PC-3 (cell line): ENCODE measurements at places on chromosomes 16 and 17.

DNA sequence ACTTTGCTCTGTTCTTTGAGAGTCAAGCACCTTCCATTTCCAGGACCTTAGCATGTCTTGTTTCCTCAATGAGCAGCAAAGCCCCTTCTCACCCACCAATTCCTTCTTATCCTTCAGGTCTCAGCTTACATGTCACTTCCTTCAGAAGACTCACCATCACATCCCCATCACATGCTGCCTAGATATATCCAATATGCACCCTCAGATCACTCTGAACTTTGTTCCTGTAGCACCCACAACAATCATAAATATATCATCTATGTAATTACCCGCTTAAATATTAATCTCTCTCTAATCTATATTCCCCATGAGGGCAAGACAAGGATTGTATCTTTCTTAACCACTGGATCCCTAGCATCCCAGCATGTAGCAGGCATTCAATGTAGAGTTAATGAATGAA, 30.4 kb downstream of the KANSL1 start:
- no peaks in the 10 kb centered on the region for H3K36me3 ChIP-seq
- no peak overlapping the region for H3K4me3 ChIP-seq
- no peak for DNase-seq
- peaks cover 7% of the 10 kb centered on the region for H3K4me1 ChIP-seq

GRCh38 chr16:66043326-66043725, 323.2 kb upstream of the CDH5 start:
- no peaks in the 10 kb centered on the region for H3K27me3 ChIP-seq
- H3K4me3 ChIP-seq: no peak overlapping the region
- DNase-seq: no peak
- no peaks in the 10 kb centered on the region for H3K4me1 ChIP-seq
- no peaks in the 10 kb centered on the region for H3K36me3 ChIP-seq

DNA sequence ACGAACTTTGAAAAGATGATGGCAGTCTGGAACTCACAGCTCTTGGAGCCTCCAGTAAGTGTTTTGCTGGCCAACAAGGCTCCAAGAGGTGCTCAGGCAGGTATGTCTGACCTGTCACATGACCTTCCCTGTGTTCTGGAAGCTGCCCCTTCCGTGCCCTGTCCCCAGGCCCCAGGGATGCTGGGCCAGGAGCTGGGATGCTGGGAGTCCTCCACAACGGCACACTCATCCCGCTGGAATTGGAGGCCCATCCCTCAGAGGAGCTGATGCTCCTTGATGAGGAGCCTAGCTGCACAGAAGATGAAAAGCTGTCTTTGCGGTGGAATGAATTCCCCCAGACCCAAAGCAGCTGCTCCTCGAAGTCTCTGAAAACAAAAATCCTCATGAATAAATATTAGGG, 47.8 kb downstream of the HOXB1 start:
- no peak for DNase-seq
- H3K4me3 ChIP-seq: no peak overlapping the region; the same call in 1 of the 2 replicates
- H3K4me1 ChIP-seq: peaks cover 59% of the 10 kb centered on the region
- no peaks in the 10 kb centered on the region for H3K27me3 ChIP-seq
- H3K27ac ChIP-seq: peak overlapping the region; percentile 97

DNA sequence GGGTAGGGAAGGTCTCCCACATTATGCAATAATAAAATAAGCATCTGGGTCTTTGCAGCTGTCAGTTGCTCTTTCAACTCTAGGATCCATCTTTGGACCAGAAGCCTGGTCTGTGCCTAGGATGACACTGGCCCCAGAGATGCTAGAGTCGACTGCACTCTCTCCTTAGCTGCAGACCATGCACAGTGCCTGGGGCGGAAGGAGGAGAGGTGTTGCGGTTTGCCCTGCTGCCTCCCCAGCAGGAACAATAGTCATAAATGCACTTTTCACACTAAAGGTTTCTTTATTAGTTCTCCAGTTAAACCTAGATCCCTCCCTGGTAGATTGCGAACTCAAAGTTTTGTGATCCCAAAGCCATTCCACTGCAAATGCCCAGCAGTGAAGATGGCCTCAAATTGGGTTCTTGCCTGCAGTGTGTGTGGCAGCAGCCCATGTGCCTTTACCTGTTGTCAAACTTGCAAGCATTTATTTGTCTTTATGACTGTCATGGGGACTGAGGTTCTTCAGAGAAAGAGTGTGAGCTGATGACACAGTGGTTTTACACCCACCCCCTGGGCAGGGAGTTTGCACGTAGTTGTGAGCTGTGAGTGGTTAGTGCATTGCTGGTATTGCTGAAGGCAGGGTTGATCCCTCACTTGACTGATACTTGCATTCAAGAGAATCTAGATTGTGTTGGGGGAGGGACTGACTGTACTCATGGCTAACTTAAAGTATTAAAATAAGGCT, 10.3 kb downstream of the ATXN1L start:
- H3K36me3 ChIP-seq: no peaks in the 10 kb centered on the region
- no peak overlapping the region for H3K27ac ChIP-seq
- no peaks in the 10 kb centered on the region for H3K27me3 ChIP-seq
- H3K4me3 ChIP-seq: no peak overlapping the region
- no peak for DNase-seq

- peaks cover 33% of the 10 kb centered on the region for H3K4me1 ChIP-seq
- peaks cover 11% of the 10 kb centered on the region; the same call in 1 of the 2 replicates for H3K36me3 ChIP-seq
- peak overlapping the region; percentile 78 for H3K4me3 ChIP-seq
- H3K27me3 ChIP-seq: no peaks in the 10 kb centered on the region
- H3K27ac ChIP-seq: peak overlapping the region; percentile 76
These were observed 650 bp downstream of the EPN3 start for GRCh38 chr17:50533185-50533584.
